K562 (cell line): ENCODE measurements at places on chromosomes 7 and 10. TPM values are rescaled to one million over a fixed set of nuclear protein-coding genes. Genes with fewer than 3 reads are reported as not detected.

DNA sequence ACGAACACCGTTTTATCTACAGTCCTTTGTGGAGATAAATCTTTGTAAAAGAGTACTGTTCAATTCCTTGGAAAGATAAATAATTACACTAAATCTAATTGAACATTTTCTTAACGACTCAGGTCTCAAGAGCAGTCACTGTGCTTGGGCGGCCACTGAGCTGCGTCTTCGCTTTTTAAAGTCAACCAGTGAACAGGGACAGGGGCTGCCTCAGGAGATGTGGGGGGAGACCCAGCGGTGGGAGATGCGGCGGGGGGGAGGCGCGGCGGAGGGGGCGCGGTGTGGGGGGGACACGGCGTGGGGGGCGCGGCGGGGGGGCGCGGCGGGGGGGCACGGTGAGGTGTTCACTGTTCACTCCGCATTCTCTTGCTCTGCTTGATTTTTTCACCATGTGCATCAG, 39.8 kb downstream of the CAMK2B start:
- no peak for DNase-seq

GRCh38 chr7:139702811-139703486, 74.8 kb downstream of the HIPK2 start:
- no peak for DNase-seq

Gene CFAP46
- not detected in 2 replicates for polyA plus RNA-seq

GRCh38 chr7:20403331-20403730, 72.6 kb downstream of the ITGB8 start:
- DNase-seq = no peak

Gene MKX
- polyA plus RNA-seq = not detected in 2 replicates

Gene ATG9B
- 2.7 and 8.0 TPM in 2 replicates for polyA plus RNA-seq

Gene PIK3CG
- 10.7 and 12.9 TPM in 2 replicates for polyA plus RNA-seq

DNA sequence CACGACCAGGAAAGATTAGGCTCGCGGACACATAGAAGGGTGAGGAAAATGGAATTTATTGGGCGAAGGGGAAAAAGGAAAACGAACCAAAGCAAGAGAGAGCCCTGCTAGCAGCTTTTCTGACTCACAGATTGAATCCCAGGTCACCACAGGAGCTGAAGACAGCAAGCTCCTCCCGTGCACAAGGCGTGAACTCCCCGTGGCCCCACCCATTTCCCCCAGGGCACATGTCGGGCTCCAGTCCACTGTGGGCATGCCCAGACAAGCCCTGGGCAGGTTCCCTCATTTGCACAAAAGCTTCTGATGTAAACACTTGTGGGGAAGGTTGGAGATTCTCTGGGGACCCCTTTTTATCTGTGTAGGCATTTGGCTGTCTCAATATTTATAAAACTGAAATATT, 582.4 kb downstream of the SUGCT start:
- no peak for DNase-seq

GRCh38 chr7:37957221-37957970, 37.0 kb downstream of the EPDR1 start:
- no peak for DNase-seq

- DNase-seq = no peak
Measured at GRCh38 chr7:34575006-34575405, 83.0 kb upstream of the NPSR1 start.

- DNase-seq = peak; percentile 90
Measured at GRCh38 chr7:129401228-129401966, 32.8 kb upstream of the STRIP2 start.

- DNase-seq = no peak
Measured at GRCh38 chr10:61136139-61136538, 192.2 kb upstream of the RHOBTB1 start.
